ENCODE measurements at places on chromosomes 7 and 10.

DNA sequence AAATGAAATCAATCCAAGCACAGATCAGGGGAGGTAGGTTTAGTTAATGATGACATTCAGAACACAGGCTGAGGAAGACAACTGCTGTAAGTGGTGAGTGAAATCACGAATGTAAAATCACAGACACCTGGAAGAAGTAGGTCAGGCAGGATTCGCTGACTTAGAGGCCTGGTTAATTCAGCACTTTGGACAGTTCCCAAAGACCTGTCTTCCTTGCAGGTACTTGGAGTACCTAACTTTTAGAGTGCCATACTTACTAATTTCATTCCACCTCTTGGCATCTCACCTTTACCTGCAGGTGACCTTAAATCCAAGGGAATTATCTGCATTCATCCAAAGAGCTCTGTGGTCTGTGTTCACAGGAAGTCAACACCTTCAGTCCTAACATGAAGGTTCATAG is 822.3 kb downstream of the PHTF2 start:
- ATAC-seq, result no peak

GRCh38 chr7:43864126-43864525 is 5.2 kb downstream of the MRPS24 start:
- no peak for ATAC-seq

DNA sequence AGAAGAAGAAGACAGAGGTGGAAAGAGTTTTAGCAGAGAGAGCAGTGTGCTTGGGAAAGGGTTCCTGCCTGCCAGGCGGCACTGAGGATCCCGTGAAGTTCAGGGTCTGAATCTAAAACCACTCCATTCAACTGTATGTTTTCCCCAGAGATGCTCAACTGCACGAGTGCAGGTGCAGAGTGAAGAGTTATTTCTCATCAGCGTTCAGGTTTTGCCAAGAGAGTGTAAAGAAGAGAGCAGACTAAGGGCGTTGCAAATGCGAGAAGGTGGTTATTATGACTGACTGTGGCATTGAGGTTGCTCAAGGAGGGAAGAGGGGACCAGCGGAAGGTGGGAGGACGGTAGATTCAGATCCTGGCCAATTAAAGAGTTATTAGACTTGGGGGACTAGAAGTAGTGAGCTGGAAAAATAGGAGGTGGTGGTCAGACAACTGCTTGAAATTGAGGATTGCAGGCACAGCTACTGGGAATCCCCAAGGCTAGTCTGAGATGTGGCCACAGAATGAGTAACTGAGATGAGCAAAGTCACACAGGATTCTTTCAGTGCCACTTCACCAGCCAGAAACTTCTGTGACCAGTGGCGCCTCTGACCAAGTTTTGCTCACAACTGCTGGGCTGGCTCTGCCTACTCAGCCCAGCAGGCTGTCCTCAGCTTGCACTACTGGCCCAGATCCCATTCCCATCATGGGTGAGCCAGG is 29.1 kb downstream of the STRA8 start:
- ATAC-seq, result no peak

GRCh38 chr7:1411414-1411813 is 47.9 kb downstream of the MICALL2 start:
- no peak for ATAC-seq

All from SK-N-SH treated with all-trans-retinoic acid at 6 μM for 48 hours (cell line).